Brain microvascular endothelial cell (primary cell): ENCODE measurements at places on chromosomes 3 and 15.
A peak's percentile ranks its signal among the peaks of the same experiment; 100 is the strongest.

- DNase-seq: no peak
These were observed 8.9 kb upstream of the CMTM8 start for GRCh38 chr3:32229565-32229964.

DNA sequence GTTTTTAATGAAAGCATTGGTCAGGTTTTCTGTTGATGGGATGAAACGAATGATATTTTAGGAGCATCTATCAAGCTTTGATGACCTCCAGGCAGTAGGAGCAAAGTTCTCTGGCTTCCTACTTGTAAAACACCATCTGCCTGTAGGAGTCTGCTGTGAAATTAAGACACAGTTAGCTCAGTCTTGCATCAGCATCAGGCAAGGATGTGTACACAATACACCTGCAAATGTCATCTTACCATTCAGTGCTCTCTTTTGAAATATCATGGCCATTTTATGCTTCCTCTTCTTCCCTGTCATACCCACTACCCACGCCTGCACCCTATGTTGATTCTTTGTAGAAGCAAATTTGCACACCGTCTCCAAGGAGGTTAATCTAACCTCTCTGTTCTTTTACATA lies 38.2 kb downstream of the B3GALNT1 start:
- DNase-seq: no peak

DNA sequence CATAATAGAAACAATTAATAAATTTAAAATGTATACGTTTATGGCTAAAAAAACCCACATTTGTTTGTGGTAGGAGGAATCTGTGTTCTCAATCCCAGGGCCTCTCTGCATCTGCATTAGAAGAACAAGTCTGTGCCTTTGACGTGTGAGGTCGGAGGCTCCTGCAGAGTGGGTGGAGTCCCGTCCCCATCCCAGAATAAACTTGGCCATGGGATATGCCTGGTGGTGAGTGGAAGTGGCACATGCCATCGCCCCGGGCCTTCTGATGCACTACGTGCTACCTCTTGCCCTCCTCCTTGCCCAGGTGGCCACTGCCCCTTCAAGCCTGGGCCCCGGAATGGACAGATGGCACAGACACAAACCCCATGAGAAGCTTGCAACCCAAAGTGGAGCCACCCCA lies 131.1 kb upstream of the NSMCE3 start:
- no peak for DNase-seq

GRCh38 chr3:72155391-72156064 lies 370.6 kb upstream of the PROK2 start:
- peak; percentile 94 for DNase-seq

GRCh38 chr3:9098716-9099675 lies 135.7 kb upstream of the RAD18 start:
- DNase-seq: no peak

DNA sequence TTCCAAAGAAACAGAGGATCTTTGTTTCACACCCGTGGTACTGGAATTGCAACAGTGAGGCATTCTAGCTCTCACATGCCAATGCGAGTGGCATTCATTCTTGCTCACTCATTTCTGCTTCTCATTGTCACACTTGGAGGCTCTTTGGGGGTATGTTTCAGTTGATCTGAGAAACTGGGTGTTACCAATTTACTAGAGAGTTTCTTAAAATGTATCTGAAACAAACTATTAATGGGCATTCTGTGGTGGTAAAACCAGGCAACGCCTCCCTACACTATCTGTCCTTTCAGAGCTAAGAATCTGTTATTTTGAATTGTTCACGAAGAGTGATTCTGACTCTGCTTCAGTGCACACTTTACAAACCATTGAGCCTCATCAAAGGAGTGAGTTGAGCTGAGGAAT lies 140.6 kb upstream of the BHLHE40 start:
- no peak for DNase-seq

DNA sequence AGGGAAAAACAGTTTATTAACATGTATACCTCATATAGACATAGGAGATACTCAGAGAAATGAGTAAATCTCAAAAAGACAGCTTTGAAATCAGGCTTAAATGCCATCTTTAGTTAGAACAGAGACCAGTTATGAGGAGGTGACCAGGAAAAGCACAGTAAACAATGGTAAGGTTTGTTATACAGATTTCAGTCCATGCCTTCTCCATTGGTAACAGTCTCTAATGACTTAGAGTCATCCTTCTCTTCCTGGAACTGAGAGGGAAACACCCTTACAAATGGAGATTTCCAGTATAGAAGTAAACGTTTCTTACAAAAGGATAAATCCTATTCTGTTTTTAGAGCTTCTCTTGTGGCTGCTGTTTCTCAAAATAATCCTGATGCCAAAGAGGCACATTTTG lies 476.3 kb upstream of the NAALADL2 start:
- no peak for DNase-seq

DNA sequence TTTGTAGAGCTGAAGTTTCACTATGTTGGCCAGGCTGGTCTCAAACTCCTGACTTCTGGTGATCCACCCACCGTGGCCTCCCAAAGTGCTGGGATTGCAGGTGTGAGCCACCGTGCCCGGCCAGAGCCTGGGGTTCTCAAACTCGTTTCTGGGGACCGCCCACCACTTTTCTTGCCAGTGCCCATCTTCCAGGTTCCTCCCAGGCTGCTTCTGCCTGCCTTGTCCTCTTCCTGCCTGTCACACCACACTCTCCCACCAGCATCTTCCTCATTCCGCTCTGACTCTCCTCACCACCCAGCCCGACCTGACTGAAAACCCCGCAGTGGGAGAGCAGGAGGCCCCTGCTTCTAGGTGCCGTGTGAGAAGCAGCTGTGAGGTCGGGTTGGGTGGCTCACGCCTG lies 3.1 kb upstream of the DYNLT2B start:
- DNase-seq: no peak

GRCh38 chr15:85412956-85413854 lies 32.8 kb downstream of the AKAP13 start:
- peak; percentile 94 for DNase-seq

- no peak for DNase-seq
These were observed 239.0 kb downstream of the SLCO3A1 start for GRCh38 chr15:92092289-92093105.

GRCh38 chr3:45567730-45568172 lies 26.8 kb upstream of the LIMD1 start:
- DNase-seq: no peak
